CD4-positive, alpha-beta T cell treated with Interleukin-2 at 100 ng/mL for 4 hours (primary cell): ENCODE measurements at places on chromosomes 7 and 10.

- DNase-seq = no peak
These were observed 422.8 kb upstream of the ZMIZ1 start for GRCh38 chr10:78645975-78646374.

DNA sequence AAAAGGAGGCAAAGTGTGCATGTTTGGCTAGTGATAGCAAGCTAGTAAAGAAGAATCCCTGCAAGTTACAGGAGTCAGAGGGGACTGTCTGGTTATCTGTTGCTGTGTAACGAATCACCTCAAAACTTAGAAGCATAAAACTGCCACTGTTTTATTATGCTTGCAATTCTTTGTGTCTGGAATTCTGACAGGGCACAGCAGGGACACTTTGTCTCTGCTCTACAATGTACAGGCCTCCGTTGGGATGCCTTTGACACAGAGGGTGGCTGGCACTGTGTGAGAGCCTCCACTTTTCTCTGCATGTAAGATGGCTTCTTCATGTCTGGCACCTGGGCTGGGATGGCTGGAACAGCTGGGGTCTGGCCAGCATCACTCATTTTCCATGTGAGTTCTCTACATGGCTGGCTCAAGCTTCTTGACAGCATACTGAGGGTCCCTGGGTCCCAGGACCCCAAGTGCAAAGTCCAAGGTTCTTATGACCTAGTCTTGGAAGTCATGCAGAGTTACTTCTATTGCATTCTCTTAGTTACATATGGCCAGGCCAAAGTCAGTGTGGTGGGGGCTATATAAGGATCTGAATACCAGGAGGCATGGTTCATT, 276.9 kb downstream of the RPS24 start:
- no peak for DNase-seq

GRCh38 chr10:70652761-70653657, 19.3 kb upstream of the ADAMTS14 start:
- DNase-seq = no peak

DNA sequence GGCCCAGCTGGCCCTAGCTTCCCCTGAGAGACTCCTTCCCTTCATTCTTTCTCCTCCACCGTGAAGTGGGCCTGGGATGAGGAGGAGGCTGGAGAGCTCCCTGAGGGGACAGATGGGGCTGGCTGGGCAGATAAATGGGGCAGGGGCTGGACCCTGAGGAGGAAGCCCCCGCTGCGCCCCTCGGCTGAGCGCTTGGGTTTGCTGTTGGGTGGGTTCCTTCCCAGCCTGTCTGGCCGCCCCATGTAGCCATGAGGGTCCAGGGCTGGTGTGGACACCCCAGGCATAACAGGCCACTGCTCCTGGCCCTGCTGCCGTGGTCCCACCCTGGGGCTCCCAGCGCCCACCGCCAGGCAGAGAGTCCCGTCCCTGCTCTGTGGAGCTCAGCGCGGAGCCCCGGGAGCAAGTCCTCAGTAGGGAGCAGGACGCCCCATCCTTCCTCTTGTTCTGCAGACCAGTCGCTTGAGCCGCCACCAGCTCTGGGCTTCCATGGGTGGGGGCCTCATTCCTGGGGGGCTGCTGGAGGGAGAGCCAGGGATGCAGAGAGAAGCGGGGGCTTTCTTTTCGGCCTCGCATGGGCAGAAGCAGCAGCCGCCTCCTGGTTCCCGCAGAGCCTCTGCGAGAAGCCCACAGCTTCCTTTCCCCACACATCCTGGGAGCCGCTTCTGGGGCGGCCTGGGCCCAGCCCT, 266.4 kb upstream of the TCERG1L start:
- DNase-seq = no peak

- DNase-seq = no peak
These were observed 5.1 kb upstream of the TM9SF3 start for GRCh38 chr10:96591946-96592345.

- no peak for DNase-seq
These were observed 29.7 kb downstream of the IMMP2L start for GRCh38 chr7:111532625-111533024.
